GM23338 (cell line): ENCODE measurements at places on chromosomes 4 and X.

- no peak for DNase-seq
Measured at GRCh38 chr4:177371461-177371860, 61.8 kb downstream of the NEIL3 start.

DNA sequence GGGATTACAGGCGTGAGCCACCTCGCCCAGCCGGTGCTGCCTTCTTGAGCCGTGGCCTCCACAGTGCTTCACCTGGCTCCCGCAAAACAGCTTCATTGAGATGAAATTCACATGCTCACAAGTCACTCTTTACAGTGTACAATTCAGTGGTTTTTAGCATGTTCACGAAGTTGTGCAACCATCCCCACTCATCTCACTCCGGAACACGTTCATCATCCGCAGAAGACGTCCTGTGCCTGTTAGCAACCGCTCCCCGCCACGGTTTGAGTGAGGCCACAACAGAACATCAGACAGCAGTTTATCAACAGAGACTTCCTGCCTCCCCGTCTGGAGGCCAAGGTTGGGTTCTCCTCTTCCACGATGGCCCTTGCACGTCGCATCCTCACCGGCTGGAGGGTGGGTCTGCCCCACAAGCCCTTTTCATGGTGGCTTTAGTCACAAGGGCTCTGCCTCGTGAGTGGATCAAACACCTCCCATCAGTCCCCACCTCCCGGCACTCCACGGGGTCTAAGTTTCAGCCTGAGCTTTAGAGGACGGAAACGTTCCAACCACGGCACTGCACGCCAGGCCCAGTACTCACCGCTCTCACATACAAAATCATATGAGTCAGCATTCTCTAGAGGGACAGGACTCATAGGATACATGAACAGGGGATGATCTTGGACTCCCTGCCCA lies 29.6 kb upstream of the SPON2 start:
- no peak for DNase-seq

DNA sequence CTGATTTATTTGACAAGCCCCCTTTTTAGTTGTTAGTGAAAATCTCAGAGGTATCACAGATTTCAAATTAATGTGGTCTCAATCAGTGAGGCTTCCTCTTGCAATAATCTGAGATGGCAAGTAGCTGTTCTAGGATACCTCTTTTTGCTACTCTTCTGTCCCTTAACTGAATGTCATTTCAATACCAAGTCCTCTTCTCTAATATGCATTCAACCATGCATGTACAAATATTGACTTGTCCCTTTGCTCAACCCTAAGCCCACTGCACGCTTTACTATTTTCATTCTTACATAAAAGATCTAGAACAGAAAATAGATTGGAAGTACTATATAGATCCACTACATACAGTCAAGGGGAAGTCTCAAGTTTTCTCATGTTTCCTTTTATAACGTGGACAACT lies 164.2 kb downstream of the CBR4 start:
- no peak for DNase-seq

GRCh38 chrX:66760651-66761050 lies 121.8 kb upstream of the EDA2R start:
- peak; percentile 18 for DNase-seq

- DNase-seq, result no peak
Measured at GRCh38 chrX:17537723-17538243, 162.8 kb downstream of the NHS start.

GRCh38 chr4:128635141-128635954 lies 174.2 kb upstream of the JADE1 start:
- no peak for DNase-seq

- DNase-seq, result no peak
Measured at GRCh38 chr4:37620176-37620575, 66.0 kb downstream of the RELL1 start.

GRCh38 chr4:156420623-156421022 lies 467.0 kb upstream of the CTSO start:
- no peak for DNase-seq

- DNase-seq, result no peak
Measured at GRCh38 chrX:41516456-41516855, 69.3 kb downstream of the NYX start.

- no peak for DNase-seq
Measured at GRCh38 chr4:75584067-75584466, 28.2 kb downstream of the ODAPH start.

DNA sequence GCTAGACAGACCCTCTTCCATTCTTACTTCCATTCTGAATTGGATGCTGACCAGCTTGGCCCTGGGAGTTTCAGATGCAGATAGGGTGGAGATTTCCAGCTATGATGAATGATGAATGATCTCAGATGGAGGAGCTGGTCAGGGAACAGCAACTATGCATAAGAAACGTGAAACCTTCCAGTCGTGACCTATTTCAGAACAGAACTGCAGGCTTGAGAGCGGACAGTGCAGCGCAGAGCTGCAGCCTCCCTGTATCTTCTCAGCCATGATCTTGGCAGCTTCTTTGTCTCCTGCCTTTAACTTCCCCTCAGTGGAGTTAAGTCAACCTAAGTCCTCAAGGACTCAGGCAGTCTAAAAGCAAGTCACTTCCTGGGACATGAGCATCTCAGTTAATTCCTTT lies 43.3 kb upstream of the HAND2 start:
- no peak for DNase-seq

DNA sequence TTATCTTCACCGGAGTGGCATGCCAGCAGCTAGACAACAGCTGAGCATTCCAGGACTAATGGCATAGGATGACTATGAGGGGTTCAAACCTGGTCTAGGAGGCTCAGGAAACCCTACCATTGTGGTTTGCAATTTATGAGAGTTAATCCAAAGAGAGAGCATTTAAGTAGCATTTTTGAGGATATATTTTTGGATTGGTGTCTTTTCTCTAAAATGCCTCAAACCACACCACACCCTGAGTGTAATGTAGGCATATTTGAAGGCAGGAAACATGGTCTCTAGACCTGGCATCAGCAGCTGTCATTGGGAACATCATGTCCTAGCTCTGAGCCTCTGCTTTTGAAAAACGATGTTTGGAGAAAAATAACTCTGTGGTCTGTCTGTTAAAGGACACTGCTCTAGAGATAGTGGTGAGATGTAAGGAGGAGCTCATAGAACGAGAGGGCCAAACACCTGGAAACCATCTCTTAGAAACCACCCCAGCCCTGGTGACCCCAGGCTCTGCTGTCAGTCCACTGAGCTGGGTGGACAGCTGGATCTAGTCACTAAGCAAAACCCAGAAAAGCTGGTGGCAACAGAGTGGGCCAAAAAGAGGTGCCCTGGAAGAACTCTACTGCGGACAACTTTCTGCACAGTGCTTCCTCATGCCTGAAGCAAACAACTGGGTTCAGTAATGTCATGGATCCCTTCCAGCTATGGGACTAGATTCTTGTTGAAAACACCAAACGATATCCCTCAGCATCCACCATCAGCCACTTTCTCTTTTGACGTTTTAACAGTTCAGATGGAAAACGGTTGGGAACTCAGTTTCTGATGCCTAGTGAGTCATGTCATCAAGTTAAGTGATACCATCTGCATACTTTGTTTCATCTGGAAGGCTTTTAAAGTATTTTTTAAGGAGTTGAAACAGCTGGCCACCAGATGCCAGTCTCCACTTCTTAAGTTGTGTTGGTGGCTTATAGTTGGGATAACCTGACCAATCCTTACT lies 100.2 kb upstream of the C1QTNF7 start:
- no peak for DNase-seq

DNA sequence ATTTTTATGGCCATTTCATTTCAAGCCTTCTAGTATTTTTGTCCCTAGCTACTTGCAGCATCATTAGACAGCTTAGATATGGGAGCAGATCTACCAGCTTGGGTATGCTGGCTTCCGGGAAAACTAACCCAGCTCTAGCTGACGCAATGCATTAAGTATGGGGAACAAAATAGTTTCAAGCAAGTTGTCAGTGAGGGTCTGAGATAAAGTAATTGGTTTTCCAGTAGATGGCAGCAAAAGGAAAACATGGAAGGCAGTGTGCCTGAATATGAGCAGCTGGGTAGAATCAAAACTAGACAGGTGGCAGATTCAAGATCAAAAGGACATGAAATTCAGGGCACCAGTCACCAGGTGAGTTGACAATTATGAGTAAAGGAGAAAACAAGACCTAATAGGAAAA lies 340.9 kb upstream of the CTSO start:
- peak; percentile 68 for DNase-seq

DNA sequence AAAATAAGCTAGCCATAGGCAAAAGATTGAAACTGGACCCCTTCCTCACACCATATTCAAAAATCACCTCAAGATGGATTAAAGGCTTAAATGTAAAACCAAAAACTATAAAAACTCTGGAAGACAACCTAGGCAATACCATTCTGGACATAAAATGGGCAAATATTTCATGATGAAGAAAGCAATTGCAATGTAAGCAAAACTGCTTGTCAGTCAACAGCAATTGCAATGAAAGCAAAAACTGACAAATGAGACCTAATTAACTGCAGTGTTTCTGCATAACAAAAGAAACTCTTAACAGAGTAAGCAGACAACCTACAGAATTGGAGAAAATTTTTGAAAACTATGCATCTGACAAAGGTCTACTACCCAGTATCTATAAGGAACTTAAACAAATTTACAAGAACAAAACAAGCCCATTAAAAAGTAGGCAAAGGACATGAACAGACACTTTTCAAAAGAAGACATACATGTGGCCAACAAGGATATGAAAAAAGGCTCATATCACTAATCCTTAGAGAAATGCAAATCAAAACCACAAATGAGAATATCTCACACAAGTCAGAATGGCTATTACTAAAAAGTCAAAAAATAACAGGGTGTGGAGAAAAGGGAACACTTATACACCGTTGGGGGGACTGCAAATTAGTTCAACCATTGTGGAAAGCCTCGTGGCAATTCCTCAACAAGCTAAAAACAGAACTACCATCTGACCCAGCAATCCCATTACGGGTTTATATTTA lies 46.7 kb downstream of the CFAP299 start:
- no peak for DNase-seq

- DNase-seq, result no peak
Measured at GRCh38 chrX:74377282-74377681, 44.0 kb upstream of the SLC16A2 start.

DNA sequence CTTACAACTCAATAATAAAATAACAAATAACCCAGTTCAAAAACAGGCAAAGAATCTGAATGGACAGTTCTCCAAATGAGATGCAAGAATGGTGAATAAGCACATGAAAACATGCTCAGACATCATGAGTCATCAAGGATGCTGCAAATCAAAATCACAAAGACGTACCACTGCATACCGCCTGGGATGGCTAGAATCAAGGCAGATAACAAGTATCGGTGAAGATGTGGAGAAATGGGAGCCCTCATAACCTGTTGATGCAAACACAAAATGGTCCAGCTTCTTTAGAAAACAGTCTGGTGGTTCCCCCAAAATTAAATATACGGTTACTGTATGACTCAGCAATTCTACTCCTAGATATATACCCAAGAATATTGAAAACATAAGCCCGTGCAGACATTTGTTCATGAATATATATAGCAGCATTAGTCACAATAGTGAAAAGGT lies 32.5 kb downstream of the AKAP4 start:
- DNase-seq, result peak; percentile 9

GRCh38 chr4:53122280-53123116 lies 243.4 kb downstream of the SCFD2 start:
- no peak for DNase-seq

- DNase-seq, result no peak
Measured at GRCh38 chr4:124535003-124535402, 177.5 kb downstream of the ANKRD50 start.

GRCh38 chr4:91256043-91256442 lies 1047.7 kb upstream of the GRID2 start:
- DNase-seq, result peak; percentile 82

GRCh38 chr4:112546476-112546875 lies 30.5 kb upstream of the NEUROG2 start:
- no peak for DNase-seq

- DNase-seq, result no peak
Measured at GRCh38 chrX:108332281-108332680, 105.9 kb downstream of the COL4A6 start.

- DNase-seq, result no peak
Measured at GRCh38 chr4:181684310-181684709, 558.9 kb upstream of the TENM3 start.

DNA sequence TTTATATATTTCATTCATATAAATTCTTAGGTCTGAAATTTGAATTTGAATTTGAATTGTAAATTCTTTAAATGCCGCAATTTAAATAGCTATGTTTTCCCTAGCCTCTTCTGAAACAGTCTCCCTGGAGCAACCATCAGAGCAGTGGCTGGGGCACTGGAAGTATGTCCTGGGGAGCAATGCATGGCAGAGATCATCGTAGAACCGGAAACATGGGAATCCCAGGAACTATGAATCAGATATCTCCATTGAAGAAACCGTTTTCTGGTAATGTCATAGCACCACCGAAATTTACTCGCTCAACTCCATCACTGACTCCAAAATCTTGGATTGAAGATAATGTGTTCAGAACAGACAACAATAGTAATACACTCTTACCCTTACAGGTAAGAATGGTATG lies 4.9 kb downstream of the CPEB2 start:
- DNase-seq, result peak; percentile 41

DNA sequence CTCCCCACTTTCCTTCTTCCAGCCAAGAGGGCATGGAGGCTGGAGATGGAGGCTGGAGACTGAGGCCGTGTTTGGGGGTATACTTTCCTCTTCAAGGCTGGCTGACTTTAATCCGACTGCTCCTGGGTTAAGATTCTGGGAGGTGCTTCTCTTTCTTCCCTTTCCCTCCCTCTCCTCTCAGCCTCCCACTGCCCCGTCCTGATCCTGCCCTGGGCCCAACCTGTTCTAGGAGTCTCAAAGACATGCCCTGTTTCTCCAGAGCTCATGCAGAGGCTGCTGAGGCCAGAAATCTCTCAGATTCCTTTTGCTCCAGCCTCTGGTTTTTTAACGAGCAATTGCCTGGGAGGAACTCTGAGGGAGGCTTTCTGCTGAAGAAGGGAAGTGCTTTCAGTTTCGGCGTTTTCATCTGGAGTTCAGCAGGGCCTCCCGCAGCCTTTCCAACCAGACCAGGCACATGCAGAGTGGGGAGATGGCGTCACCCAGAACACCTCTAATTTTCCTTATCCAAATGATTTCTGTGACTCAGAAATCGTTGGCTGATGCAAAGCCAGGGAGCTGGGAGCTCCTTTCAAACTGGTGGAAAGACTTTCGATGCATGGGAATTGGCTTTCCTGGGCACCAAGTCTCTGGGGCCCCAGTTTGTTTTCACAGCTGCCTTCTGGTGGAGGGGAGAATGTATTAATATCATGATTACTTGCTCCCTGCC lies 34.5 kb upstream of the FAM9C start:
- no peak for DNase-seq

- DNase-seq, result no peak
Measured at GRCh38 chrX:118675966-118676349, 51.4 kb upstream of the IL13RA1 start.

GRCh38 chr4:107870916-107871786 lies 46.4 kb downstream of the SGMS2 start:
- no peak for DNase-seq

DNA sequence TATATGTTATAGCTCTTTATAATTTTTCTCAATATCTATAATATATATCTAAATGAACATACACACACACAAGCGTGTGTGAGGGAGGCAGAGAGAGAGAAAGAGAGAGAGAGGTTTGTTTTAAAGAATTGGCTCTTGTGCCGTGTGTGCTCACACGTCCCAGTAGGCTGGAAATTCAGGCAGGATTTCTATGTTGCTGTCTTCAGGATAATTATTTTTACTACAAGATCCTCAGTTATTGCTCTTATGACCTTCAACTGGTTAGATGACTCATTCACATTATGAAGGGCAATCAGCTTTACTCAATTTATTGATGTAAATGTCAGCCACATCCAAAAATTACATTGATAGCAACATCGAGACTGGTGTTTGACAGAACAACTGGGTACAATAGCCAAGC lies 1520.7 kb upstream of the PCDH7 start:
- no peak for DNase-seq
